ENCODE measurements at places on chromosomes 6 and 20.

GRCh38 chr6:148653138-148653776 is 93.6 kb upstream of the UST start:
- H3K27ac ChIP-seq = no peak overlapping the region
- H3K4me3 ChIP-seq = no peak overlapping the region
- H3K36me3 ChIP-seq = no peaks in the 10 kb centered on the region
- H3K4me1 ChIP-seq = no peaks in the 10 kb centered on the region
- DNase-seq = no peak

DNA sequence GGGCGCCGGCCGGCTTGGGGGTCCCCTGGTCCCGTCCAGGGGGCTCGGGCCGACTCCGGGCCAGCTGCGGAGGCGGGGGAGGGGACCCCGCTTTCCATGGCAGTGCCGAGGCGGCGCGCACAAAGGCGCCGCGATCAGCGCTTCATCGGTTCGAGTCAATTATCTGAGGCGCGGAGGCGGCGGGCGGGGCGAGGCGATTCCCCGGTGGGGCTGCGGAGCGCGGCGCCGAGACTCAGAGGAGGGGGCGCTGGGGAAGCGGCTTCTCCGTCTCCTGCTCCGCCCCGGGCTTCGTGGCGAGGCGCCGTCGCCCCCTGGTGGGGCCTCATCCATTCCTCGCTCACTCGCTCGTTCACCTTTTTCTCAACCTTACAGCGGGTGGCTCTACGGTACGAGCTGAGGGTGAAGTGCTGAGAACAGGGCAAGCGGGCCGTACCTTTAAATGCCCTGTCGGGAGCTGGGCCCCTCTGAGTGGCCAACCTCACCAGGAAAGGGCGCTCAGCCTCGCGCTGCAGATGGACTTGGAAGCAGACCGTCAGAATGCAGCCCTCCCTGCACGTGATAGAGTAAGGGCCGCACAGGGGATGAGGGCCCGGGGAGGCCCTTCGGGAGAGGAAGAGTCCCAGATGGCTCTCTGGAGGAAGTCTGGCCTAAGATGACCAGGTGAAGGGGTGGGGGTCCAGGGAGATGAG is 39.9 kb downstream of the SLC52A3 start:
- H3K36me3 ChIP-seq = no peaks in the 10 kb centered on the region
- no peaks in the 10 kb centered on the region for H3K27me3 ChIP-seq
- H3K4me1 ChIP-seq = no peaks in the 10 kb centered on the region
- H3K27ac ChIP-seq = no peak overlapping the region

- H3K36me3 ChIP-seq = no peaks in the 10 kb centered on the region
- H3K4me1 ChIP-seq = no peaks in the 10 kb centered on the region
- DNase-seq = no peak
- no peak overlapping the region for H3K27ac ChIP-seq
These were observed 705.3 kb downstream of the KIF16B start for GRCh38 chr20:15867899-15868298.

- no peak for DNase-seq
- H3K27ac ChIP-seq = no peak overlapping the region
- no peaks in the 10 kb centered on the region for H3K27me3 ChIP-seq
- no peaks in the 10 kb centered on the region for H3K36me3 ChIP-seq
These were observed 125.9 kb downstream of the EPHA7 start for GRCh38 chr6:93293460-93293859.

DNA sequence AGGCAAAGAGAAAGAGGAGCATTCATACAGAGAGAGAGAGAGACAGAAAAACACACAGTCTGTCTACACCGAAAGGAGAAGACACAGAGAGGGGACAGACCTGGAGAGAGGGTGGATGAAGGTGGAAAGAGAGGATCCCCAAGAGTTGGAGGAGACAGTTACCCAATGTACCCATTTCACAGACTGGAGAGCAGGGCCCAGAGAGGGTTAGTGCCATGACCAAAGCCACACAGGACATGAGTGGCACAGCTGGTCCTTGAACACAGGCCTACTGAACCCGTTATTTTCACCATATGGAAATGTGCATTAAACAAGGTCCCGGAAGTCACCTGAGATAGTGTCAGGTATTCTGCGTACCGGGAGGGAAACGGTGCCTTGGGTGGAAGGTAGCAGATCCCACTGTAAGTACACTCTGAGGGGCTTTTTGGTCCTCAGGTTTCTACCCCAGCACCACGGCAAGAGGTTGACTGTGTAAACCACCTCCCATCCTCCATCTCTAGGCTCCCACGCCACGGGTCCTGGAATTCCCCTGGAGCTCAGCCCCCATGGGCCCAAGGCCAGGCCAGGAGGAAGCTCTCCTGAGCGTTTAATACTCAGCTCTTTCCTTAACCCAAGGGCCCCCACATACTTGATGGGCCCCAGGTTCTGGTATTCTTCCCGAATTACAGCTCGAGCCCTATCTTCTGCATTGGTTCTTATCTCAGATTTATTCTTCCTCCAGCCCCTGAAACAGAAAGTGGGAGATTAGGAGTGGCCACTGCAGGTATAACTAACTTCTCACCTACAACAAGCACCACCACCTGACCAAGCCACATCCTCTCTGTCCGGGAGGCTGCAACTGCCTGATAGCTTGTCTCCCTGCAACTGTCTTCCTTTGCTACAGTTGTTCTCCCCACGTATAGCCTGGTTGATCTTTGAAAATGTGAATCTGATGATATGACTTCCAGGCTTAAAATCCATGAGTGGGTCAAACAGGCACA is 38.4 kb upstream of the OCSTAMP start:
- H3K27ac ChIP-seq = no peak overlapping the region
- H3K36me3 ChIP-seq = no peaks in the 10 kb centered on the region
- H3K27me3 ChIP-seq = no peaks in the 10 kb centered on the region
- H3K4me1 ChIP-seq = no peaks in the 10 kb centered on the region

DNA sequence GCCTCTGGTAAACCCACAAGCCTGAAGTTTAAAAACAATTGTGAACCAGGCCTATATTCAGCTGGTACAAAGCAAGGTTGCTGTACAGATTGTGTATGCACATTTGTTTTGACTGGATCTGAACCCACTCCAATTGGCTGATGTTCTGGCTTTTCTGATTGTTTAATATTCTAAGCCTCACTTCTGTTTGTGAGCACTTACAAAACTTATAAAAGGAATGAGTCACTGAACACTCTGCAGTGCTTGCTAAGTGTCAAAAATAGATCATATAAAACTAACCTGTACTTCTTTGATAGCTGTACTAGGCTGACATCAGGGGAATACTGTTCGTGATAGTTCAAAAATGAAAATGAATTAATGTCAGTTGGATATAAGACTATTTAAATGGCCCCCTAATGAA is 12.1 kb downstream of the COL21A1 start:
- no peak overlapping the region for H3K27ac ChIP-seq
- H3K4me3 ChIP-seq = no peak overlapping the region
- no peaks in the 10 kb centered on the region for H3K4me1 ChIP-seq
- DNase-seq = no peak

- no peak overlapping the region for H3K27ac ChIP-seq
- no peaks in the 10 kb centered on the region for H3K4me1 ChIP-seq
- no peak overlapping the region for H3K4me3 ChIP-seq
- no peak for DNase-seq
- no peaks in the 10 kb centered on the region for H3K36me3 ChIP-seq
These were observed 123.0 kb downstream of the BANF2 start for GRCh38 chr20:17822540-17823408.
